ENCODE measurements at places on chromosomes 5 and 9.

DNA sequence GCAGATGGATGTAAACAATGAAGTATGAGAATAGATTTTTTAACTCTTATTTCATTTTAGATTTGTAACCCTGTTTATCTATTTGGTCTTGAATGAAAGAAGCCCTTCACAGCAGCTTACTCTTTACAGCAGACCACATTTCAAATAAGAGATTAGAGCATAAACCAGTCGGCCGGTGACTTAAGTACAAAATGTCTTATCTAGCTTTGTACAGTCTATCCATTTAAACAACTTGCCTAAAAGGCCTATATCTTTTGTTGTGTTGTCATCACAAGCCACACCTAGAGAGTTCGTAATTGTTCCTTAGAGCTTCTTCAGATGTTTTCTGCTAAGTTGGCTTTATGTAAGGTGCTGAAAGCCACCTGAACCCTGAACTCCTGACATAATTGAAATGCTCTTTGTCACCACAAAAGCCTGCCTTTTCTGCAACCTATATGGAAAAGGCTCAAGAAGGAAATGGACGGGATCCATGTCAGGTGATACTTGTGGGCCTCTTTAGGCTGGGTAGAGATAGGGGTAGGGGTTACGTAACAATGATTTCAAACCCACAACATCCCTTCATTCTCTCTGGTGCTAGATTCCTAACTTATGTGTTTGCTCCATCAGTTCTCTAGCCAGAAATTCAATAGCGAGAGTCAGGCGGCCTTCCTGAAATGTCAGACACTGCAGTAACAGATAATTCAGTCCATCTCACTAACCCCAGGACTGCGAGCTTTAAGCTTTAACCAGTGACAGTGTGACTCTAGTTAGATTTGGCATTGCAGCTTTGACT lies 162.5 kb downstream of the CD180 start:
- no peak for DNase-seq

DNA sequence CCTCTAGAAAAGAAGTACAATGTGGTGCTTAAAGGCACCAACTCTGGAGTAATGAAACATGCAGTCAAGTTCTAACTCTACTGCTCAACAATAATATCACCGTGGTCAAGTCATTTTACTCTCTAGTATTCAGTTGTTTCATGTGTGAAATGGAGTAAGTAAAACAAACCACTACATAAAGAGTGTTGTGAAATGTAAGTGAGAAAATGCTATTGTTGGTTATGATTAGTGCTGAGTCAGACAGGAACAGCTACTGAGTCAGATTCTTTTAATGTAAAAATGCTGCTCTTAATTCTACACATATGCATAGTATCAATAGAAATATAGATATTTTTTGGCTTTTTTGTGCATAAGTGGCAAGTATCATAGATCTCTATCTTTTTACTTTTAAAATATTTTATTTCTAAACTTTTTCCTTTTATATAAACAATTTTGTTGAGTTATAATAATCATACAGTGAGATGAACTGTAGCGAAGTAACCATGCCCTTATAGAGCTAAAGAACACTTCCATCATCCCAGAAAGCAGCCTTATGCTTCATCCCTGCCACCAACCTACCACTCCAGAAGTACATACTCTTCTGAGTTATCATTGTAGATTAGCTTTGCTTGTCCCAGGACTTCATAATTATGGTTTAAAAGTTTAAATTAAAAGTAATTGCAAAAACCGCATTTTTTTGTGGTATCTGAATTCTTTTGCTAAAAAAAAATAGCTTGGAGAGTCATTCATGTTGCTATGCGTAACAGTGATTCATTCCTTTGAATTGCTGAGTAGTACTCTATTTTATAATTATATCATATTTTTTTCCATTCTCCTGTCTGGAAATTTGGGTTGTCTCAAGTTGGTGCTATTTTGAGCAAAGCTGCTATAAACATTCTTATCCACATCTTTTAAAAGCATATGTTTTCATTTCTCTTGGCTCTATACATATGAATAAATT lies 548.2 kb upstream of the CLINT1 start:
- no peak for DNase-seq

DNA sequence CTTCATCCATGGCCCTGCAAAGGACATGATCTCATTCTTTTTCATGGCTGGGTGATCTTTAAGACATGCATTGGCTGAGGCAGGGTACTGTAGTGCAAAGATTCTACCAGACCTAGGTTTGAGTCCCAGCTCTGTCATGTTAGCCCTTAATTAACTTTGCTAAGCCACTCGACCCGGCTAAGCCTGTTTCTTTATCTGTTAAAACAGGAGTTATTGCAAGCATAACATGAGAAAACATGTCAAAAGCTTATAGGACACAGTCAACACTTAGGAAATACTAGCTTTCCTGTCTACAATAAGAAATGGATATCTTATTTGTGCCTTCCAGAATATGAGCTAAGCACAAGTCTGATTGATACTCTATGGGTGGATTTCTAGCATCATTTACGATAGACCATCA lies 92.6 kb downstream of the RASEF start:
- no peak for DNase-seq

DNA sequence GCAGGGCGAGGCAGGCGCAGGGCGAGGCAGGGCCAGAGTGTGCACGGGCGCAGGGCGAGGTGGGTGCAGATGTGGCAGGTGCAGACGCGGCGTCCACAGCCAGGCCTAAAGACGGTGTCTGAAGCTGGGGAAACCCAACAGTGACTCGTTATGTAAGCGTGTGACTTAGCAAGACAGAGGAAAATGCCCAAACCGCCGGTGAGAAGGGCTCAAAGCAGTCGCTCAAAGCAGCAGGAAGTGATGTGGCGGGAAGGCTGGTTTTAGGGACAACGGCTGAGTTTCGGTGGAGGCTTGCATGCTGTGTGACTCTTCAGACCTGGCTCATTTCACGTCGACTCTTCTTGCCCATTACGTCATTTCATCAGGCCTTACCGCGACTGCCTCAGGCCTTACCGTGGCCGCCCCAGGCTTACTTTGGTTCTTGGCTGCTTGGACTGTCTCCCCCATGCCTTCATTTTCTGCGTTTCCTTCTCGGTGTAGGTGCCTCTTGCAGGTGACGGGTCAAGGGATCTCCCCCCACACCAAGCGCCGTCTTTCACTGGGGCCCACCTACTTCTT lies 50.5 kb upstream of the EXOC3 start:
- no peak for DNase-seq

DNA sequence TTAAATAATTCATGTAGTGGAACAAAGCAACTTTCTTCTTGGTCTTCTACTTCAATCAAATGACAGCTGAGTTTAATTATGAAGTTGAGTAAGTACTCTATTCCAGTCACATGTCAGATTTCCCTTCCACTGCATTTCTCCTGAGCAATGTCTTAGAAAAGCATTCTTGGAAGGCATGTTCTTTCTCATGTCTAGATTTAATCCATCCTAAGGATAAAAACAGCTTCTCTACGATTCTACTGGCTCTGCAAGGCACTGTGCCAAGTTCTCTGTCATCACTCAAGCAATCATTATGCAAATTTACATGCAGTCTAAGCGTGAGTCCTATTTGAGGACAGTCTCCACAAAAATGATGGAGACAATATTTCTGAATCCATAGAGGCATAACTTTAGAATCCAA lies 142.4 kb downstream of the YIPF5 start:
- DNase-seq: no peak

DNA sequence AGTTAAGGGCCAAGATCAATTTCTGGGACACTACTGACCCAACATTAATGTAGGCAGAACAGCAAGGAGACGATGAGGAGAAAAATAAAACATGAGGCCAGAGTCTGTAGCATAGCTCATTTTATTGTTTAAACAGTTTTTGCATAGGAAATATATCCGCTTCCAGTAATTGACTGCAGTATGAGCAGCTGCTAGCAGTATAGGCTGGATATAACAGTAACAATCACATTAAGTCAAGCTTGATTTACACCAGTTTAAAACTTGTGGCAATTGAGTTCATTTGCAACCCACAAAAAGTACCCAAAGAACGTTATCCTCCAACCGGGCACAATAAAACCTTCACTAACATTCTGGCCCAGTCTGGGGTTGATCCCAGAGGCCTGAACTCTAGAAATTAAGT lies 232.2 kb downstream of the NFIB start:
- DNase-seq: no peak

- DNase-seq: no peak
Observed at GRCh38 chr9:126707083-126707482, 93.4 kb downstream of the LMX1B start.

GRCh38 chr9:137084526-137084925 lies 2.3 kb upstream of the MAN1B1 start:
- no peak for DNase-seq

GRCh38 chr5:127766676-127767335 lies 63.6 kb downstream of the CCDC192 start:
- DNase-seq: no peak
